Brain (organoid and tissue), 16 donors: ENCODE measurements at places on chromosomes 12 and 14.
A peak's percentile ranks its signal among the peaks of the same experiment; 100 is the strongest.

DNA sequence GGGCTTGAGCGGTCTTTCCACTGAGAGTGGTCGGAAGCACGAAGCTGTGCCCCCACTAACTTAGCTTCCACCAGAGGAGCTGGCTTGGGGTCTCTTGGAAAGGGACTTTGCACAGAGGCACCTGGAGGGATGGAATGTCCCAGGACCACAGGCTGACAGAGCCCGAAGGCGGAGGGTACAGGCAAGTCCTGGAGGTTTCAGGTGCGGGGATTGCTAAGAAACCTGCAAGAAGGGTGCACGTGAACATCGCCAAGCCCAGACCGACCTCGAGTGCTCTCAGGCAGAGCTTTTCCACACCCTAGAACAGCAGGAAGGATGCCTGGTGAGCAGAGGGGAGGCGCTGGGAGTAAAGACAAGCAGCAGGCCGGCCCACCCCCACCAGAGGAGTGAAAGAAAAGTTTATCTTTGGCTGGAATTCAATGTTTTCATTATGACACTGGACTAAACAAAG lies 61.6 kb downstream of the SERPINA3 start:
- no peak for DNase-seq

DNA sequence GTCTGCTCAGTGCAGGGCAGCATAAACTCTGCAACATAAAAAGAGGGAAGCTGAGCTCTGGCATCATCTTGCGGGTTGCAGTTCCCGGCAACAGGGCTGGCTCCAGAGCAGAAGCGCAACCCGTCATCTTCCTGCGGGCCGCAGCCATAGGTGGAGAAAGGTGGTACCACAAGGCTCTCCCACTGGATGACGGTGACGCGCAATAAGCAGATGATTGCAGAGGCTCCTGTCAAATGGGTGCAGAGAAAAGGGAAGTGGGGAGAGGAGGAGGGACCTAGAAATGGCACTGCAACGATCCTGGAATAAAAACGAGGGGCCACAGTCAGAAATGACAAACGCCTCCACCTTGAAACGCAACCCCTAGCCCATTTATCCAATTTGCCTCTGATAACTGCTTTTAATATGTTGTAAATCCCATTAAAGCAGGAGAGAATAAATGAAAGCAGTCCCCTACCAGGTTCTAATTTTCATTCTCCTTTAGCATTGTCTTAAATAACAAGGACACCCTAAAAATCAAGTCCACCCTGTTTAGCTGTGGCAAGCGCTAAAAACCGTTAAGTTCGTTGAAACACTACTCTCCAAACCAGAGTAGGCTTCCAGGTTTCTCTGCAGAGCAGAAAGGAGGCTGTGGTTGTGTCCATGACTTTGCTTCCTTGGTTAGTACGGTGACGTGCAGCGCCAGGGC lies 30.9 kb upstream of the TUBA1C start:
- peak; percentile 94 for DNase-seq

- DNase-seq = no peak
Observed at GRCh38 chr14:33714527-33715226, 236.2 kb downstream of the EGLN3 start.

- no peak for DNase-seq
Observed at GRCh38 chr12:76259106-76259505, 89.1 kb downstream of the BBS10 start.

DNA sequence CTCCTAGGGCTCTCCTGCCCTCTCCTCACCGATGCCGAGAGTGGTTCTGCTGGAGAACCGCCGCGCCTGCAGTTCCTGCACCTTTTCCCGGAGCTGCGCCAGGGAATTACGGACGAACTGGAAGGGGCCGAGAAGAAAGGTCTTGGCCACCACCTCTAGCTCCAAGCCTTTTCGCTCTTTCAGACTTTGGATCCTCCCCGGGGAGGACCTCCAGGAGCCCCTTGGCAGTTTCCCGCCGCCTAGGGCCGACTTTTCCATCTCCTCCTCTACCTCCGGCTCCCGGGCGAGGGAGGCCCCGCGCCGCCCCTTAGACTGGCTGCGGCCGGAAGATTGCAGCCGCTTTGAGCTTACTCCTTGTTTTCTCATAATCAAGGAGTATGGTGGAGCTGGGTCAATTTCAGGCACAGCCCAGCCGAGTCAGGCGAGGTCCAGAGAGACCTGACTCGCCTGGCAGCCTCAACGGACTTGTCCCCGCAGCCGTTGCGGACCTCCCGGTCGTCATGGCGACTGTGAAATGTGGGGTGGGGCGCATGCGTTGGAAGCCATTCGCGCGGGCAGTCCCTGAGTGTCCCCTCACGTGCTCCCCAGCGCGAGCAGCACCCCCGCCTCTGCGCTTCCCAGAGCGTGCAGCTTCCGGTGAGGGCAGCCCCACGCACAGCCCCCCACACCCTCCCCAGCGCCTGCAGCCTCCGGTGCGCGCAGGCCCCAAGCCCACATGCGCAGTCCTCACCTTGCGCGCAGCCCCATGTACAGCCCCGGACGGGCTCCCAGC lies at the start of gene DPY19L2:
Gene DPY19L2 (minus strand): TSS at position 466 of the 772 bp plus-strand sequence. CDS start 100 bp downstream, at position 366.
- peak; percentile 94 for DNase-seq

DNA sequence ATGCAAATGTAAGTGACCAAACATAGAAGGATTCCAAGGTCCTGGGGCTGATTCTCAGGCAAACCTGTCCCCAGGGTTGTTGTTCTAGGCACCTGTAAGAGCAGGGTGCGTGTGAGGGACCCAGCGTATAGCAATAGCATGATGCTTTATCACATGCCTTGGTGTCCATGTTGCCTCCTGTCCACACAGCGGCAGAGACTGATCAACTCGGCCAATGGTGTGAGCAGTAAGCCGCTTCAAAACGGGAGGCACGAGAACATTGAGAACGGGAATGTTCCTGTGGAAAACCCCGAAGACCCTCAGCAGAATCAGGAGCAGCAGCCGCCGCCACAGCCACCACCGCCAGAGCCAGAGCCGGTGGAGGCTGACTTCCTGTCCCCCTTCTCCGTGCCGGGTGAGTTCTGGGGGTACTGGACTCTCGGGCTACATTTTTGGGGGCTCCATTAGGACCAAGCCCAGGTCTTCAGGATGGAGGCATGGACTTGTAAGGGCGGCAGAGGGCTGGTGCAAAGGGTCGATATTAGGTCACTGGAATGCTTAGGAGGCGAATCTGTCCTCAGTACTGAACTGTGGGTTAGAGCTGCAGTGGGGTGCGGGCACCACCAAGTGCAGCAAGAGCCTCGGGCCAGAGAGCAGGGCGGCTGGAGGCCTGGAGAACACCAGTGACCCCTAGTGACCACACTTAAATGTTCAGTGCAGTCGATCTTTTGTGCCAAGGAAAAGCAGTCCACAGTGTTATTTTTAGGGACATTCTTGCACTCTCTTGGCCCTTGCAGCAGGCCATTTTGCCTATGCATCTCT lies 57.2 kb upstream of the RIN3 start:
- peak; percentile 34 for DNase-seq

- DNase-seq = peak; percentile 77
Observed at GRCh38 chr12:10562306-10562933, 51.0 kb downstream of the MAGOHB start.

DNA sequence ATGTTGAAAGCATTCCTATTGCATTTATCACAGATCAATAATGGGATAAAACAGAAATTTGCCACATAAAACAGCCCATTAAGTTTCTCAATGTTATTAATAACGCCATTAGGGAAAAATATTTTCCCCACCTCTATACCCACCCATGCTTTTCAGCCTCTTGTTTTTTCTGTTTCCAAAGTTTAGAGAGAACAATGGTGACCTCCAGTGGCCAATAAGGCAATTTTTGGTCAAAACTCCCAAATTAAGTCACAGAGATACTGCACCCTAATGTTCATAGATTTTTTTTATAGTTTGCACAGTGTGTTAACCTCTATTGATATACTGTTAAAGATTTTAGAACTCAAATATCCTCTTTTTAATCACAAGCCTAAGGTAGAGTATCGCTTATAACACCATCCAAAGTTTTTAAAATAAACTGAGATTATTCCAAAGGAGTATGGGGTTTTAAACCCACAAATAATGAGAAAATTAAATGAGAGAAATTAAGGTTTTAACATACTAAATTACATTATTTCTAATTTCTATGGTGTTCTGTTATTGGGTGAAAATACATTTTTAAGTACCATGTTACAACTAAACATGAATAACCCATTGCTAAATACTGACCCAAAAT lies 184.7 kb upstream of the DCN start:
- DNase-seq = peak; percentile 47

- DNase-seq = peak; percentile 83
Observed at GRCh38 chr12:39272871-39273655, 169.9 kb downstream of the KIF21A start.

DNA sequence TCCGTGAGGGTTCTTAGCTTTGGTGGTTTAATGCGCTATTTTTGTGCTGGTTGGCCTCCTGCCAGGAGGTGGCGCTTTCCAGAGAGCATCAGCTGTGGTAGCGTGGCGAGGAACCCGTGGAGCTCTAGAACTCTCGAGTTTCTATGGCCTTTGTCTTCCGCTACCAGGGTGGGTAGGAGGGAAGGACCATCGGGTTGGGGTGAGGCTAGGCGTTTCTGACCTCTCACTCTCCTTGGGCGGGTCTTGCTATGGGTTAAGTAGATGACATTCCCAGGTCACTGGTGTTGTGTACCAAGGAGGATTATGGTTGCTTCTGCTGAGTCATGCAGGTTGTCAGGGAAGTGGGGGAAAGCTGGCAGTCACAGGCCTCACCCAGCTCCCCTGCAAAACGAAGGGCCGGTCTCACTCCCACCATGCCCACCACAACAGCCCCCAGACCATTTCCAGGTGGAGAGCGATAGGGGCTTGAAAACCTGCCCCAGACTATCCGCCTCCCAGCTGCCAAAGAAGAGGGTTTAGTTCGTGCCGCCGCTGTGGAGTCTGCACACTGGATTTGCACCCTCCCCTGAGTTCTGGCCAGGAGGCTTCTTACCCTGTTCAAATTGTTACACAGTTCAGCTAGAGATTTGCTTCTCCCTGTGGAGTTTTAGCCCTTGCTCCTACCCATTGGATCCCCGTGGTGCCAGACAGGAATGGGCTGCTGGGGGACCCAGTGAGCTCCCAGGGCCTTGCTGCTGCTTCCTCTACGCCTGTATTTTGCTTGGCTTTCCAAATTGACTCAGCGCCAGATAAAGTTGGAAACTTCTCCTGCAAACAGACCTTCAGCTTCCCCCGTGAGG lies 21.9 kb downstream of the RNFT2 start:
- DNase-seq = no peak

DNA sequence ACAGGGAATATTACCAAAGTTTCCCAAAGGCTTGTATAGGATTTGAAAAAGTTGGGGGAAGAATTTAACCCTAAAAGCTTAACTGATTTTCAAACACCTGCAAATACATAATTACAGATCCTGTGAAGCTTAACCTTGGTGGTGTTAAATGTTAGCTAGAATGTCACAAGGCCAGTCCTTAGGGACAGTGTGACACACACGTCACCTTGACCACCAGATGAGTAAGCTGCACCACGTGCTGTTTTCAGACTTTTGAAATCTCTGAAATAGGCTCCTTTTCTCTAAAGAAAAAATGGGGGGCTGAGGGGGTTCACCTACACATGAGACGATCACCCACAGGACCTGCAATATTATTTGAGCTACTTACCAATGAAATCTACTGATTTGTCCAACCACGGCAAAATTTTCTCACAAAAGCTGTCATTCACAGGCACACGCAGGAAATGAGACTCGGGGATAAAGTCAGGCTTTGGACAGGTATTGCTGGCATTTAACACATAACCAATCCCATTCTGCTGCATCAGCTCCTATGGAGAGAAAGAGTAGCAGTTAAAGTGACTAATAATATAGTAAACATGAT lies 75.9 kb downstream of the DUSP16 start:
- no peak for DNase-seq

- no peak for DNase-seq
Observed at GRCh38 chr12:51460519-51460918, 35.9 kb downstream of the SLC4A8 start.

GRCh38 chr12:12115514-12115913 lies 44.8 kb downstream of the BCL2L14 start:
- peak; percentile 85 for DNase-seq

DNA sequence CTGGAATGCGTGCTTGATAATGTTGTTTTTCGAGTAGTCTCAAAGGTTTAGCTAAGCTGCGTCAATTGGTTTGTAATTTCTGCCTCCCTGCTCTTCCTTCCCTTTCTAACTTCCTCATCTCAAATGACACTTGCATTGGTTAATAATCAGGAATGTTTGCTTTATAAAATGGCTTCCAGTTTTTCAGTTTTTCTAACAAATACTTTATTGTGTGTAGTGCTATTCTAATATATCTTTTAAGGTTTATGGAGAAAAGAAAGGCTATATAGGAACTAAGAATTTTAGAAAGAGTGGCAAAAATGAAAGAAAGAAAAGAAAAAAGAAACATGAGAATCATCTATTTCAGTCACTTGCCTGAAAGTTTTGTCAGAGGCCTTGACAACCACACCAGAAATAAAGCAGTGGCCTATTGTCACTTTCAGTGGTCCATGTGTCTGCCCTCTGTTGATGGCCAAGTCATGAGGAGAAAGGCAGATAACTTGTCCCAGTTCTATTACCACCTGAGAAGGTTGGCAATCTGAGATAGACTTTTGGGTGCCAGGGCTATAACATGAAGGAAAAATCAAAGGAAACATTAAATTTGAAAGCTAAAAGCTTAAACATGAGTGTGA lies 221.9 kb upstream of the KITLG start:
- no peak for DNase-seq

DNA sequence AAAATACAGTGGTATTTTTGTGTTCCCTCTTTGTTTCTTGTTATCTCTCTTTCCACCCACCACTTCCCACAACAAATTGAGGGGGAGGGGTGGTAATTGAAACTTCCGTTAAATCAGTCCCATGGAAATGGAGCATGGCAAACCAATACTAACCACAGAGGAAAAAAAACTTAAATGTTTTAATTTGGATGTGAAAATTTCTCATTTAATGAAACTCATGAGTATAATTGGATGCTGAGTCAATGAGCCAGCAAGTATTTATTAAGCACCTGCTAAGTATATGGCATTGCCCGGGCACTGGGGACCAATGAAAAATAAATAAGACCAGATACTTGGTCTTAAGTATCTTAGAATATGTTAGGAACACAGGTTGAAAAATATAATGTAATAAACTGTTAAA lies 147.5 kb downstream of the KCNH5 start:
- no peak for DNase-seq

DNA sequence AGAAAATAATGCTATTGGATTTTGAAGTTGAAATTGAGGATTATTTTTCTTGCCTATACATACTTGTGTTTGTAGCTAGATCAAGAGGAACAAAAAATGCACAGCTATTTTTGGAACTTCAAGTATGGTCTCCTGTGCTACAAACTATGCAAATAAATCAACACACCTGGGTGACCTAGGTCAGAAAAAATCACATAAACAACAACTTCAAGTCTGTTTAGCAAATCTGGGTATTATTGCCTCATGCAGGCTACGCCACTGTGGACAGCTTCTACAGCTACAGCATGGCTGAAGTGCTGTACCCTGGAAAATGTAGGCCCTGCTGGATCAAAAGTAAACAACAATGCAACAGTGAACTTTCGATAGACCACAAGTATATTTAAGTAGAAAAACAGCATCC lies 87.5 kb downstream of the SLC6A15 start:
- DNase-seq = no peak

DNA sequence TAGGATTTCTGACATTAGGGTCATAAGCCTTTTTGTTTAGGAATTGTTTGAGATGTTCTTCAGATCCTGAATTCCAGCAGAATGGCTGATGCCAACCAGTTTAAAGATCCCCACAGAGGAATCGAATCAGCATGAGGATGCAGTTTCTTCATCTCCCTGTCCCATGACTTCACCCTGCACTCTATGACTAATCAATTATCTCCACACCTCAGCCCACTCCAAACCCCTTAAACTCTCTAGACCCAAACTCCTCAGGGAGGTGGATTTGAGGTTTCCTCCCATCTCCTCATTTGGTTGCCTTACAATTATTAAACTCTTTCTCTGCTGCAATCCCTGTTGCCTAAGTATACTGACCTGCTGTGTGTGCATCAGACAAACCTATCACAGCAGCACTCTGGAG lies 86.5 kb upstream of the CRY1 start:
- DNase-seq = no peak
